SK-MEL-5 (cell line): ENCODE measurements at places on chromosomes 7 and 10. TPM values are rescaled to one million over a fixed set of nuclear protein-coding genes. Genes with fewer than 3 reads are reported as not detected.

Gene EPDR1
- total RNA-seq, result 38.7 and 42.3 TPM in 2 replicates

Gene TFR2
- 0.29 and 1.6 TPM in 2 replicates for total RNA-seq

Gene PTPN20
- total RNA-seq, result 5.0 and 5.6 TPM in 2 replicates

Gene PRR15
- not detected in 2 replicates for total RNA-seq

Gene UNC5B
- total RNA-seq, result 0.82 and 0.90 TPM in 2 replicates
